Fibroblast of skin of left biceps (primary cell): ENCODE measurements at places on chromosomes 3 and 15.

DNA sequence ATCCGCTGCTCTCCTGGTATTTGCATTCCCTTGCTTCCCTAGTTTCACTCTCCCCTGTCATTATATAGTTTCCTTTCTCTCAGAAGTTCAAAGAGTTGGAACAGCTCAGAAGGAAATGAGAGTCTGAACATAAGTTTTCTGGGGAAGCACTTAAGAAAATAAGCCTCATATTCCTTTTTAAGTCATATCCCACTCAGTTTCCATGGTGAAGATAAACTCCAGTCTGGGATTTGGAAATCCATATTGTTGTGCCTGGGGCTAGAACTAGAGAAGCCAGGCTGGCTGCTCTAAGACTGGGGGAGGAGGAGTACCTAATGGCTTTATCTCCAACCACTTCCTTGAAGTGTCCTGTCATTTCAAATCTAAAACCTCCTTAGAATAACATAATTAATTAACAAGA lies 134.2 kb upstream of the ALCAM start:
- no peak for DNase-seq

DNA sequence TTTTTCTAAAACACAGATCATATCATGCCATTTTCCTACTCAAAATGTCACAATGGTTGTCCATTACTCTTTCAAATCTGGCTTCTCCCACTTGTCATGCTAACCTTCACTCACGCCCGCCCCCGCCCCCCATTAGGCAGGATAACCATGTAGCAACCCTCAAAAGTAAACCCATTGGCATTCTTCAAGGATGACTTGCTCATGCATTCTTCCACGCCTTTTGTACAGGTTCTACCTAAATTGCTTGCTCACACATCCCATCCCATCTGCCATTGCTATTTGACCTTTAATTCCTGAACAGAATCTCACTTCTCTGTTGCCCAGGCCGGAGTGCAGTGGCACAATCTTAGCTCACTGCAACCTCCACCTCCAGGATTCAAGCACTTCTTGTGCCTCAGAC lies 389.3 kb downstream of the MCTP2 start:
- DNase-seq, result no peak

GRCh38 chr3:154025007-154025406 lies 96.2 kb upstream of the ARHGEF26 start:
- DNase-seq, result no peak

DNA sequence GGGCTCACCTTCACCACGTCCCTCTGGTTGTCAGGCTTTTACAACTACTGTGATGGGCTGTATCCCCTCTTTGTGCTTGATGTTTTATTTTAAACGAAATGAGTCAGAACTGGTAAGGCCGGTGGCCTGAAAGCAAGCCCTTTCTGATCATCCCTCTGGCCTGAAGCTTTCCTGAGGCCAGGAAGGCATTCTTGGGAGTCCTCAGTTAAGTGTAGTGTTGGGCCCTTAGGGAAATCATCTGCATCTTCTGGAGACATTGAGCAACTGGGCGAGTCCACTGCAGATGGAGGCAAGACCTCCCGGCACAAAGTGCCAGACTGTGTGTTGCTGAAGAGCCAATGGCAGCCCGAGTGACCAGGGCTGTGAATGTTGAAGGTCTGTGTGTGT lies 33.0 kb upstream of the AMOTL2 start:
- no peak for DNase-seq

DNA sequence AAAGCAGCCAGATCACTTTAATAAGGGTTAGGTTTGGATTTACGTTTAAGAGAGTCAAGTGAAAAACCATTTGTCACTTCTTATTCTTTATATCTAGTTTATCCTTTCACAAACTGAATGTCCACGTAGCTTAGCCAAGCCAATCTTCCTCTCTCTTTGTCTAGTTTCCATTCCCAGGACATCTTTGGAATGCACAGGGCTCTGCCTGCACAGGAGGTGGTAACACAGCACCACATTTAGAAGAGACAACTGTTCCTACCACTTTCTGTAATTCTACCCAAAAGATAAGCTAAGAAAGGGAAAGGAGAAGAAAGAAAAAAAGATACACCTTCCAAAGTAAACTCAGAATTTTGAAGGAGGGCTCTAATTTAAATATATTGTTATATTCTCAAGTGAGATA lies 67.9 kb downstream of the IGSF11 start:
- DNase-seq, result no peak

DNA sequence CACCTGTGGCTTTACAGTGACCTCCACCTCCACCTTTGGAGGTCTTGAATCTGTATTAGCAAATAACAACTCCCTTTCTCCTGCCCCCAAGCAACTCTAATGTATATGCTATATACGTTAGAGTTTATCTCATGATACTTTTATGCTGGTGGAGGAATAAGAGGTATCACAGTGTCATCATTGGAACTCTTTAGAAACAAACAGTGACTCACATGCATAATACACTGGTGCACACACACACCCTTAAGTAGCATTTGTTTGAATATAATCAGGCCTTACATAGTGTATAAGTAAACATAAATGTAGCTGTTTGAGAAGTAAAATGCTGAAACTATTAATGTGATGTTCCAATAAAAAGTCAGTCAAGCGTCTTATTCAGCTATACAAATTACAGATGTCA lies 280.2 kb upstream of the C2CD4B start:
- no peak for DNase-seq

DNA sequence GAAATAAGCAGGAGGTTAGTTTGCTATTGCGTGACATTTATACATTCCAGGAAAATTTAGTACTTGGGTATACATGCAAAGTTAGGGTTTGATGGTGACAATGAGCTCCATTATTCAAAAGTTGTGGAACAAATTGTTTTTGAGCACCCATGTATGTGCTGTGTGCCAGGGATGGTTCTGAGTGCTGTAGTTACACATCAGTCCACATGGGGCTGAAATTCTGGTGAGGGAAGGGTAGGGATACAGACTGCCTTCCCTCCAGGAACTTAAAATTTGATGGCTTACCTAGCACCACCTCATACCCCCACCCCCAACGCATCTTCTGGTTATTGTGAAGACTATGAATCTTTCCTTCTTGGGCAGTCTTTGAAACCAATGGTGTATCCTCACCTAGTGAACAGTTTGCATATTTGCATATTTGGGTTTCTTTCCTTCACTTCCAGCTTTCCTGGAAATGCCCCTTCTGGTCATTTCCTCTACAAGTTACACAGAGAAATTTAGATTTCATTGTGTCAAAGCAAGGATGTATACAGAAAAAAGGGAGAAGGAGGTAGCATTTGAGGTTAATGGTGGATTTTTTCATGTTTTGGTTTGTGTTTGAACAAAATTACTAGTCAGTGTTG lies 222.0 kb upstream of the IL12A start:
- no peak for DNase-seq

- DNase-seq, result no peak
These were observed 58.1 kb downstream of the DCBLD2 start for GRCh38 chr3:98843266-98843959.

GRCh38 chr15:83858820-83859505 lies 205.0 kb downstream of the ADAMTSL3 start:
- DNase-seq, result no peak

- no peak for DNase-seq
These were observed 438.6 kb downstream of the ROBO1 start for GRCh38 chr3:79329154-79329553.
